AG04450 (cell line): ENCODE measurements at places on chromosomes 1 and 21. TPM values are rescaled to one million over a fixed set of nuclear protein-coding genes. Genes with fewer than 3 reads are reported as not detected.

DNA sequence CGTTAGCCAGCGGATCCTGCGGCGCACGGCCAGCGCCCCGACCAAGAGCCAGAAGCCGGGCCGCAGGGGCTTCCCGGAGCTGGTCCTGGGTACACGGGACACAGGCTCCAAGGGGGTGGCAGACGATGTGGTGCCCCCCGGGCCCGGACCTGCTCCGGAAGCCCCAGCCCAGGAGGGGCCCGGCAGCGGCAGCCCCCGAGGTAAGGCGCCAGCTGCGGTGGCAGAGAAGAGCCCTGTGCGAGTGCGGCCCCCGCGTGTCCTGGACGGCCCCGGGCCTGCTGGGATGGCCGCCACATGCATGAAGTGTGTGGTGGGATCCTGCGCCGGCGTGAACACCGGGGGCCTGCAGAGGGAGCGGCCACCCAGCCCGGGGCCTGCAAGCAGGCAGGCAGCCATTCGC lies 24.2 kb downstream of the PANK4 start:
- no peak for DNase-seq

- DNase-seq = no peak
Observed at GRCh38 chr21:41388259-41388658, 26.4 kb downstream of the MX2 start.

- DNase-seq = no peak
Observed at GRCh38 chr1:17527036-17527914, 12.2 kb upstream of the ARHGEF10L start.

- DNase-seq = no peak
Observed at GRCh38 chr1:119358636-119359035, 9.9 kb upstream of the HAO2 start.

- DNase-seq = no peak
Observed at GRCh38 chr1:6544831-6545230, 9.5 kb downstream of the NOL9 start.

- DNase-seq = no peak
Observed at GRCh38 chr1:67133177-67133576, 1.6 kb downstream of the C1orf141 start.

DNA sequence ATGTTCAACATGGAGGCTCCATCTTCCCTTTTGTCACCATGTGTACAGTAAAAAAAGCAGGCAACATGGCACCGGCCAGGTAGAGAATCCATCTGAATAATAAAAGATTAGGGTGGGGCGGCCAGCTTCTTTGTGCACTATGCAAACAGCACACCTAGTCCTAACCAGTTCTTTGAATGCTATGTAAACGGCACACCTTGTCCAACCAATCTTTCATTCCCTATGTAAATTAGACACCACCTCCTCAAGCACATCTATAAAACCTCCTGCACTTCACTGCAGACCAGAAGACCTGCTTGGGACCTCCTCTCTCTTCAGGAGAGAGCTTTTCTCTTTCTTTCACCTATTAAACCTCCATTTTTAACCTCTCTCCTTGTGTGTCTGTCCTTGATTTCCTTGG lies 28.2 kb downstream of the TFB2M start:
- no peak for DNase-seq

GRCh38 chr1:33686551-33686950 lies 177.3 kb upstream of the HMGB4 start:
- DNase-seq = no peak

GRCh38 chr1:154748405-154748775 lies 121.7 kb downstream of the KCNN3 start:
- DNase-seq = no peak

DNA sequence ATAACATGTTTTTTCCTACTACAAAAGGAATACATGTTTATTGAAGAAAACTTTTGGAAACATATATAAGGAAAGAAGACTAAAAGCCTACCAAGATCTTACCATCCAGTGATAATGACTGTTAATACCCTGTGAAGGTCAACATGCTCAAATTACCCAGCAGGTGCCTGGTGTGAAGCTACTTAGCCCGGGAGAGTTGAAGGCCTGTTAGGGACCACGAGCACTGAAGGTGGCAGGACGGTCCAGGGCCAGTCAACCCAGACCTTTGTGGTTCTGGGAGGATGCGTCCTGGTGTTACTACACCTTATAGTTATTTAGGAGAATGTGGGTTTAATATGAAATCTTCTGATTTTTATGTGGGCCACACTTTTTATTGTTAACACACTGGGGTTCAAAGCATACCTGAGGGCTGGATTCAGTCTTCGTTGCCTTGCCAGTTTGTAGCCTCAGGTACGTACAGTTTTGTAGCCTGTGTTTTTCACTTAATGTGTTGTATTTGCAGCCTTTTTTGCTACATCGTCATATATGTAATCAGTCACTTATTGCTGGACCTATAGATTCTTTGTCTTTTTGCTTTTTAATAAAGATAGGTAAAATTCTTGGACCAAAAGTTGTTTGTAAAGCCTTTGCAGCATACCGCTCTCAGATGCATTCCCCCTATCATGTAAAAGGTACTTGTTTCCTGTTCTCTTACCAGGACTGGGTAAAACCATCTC lies 9.8 kb downstream of the ITSN1 start:
- DNase-seq = no peak

GRCh38 chr1:193609592-193609991 lies 423.2 kb upstream of the B3GALT2 start:
- DNase-seq = no peak

- no peak for DNase-seq
Observed at GRCh38 chr1:37633040-37633937, 1.4 kb downstream of the RSPO1 start.

GRCh38 chr1:14741082-14741481 lies 142.6 kb downstream of the KAZN start:
- DNase-seq = no peak

- no peak for DNase-seq
Observed at GRCh38 chr1:209672705-209673630, 2.2 kb upstream of the G0S2 start.

DNA sequence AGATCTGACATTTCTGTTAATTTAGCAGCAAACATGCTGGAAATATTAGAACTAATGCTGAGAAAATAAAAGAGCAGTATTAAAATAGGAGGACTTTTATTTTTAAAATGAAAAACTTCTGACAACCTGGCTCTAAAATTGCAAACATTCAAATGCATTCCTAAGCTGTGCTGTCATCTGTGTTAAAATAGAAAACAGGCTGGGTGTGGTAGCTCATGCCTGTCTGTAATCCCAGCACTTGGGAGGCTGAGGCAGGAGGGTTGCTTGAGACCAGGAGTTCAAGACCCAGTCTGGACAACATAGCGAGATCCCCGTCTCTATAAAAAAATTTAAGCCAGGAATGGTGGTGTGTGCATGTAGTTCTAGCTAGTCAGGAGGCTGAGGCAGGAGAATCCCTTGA lies 44.6 kb downstream of the MIGA1 start:
- no peak for DNase-seq

DNA sequence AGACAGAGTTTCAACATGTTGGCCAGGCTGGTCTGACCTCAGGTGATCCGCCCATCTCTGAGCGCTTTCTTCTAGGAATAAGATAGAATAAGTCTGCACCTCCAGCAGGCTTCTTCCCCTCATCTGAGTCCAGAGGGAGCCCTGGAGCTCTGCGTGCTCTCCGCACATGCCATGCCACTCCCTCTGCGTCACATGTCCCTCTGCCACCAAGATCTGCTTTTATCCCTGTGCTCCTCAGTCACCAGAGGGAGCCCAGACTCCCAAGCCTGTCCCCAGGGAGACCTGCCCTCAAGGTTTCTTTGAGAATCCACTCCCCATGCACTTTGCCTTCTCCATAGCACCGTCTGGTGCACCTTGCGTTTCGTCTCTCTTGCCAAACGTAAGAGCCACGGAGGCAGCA lies 213.0 kb downstream of the CAMTA1 start:
- no peak for DNase-seq

GRCh38 chr1:35893051-35893879 lies 10.3 kb downstream of the AGO1 start:
- no peak for DNase-seq

DNA sequence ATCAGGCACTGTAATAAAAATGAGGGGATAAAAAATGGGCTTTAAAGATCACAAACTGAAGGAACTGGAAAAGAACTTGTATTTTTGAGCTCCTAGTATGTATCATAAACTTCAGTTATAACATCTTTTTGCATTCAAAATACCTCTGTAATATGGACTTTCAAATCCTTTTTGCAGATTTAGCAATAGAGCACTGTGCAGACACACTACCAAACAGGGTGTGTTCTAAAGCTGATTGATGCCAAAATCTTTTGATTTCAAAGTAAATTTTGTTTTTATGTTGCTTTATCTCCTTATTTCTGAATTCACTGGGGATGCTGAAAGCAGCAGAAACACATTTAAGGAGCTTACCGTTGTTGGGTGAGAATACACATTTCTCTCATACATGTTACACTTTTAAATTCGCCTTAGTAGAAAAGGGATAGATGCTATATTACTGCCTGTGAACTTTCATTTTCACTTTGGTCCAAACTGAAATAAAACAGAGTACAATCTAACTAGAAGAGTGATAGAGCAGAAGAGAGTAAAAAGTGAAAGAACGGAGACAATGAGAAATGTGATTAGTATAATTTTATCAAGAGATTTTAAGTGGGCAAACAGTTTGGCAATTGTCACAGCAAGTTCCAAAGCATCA lies 1126.6 kb downstream of the BRINP3 start:
- DNase-seq = no peak

GRCh38 chr1:155061381-155062150 lies 2.0 kb upstream of the EFNA4 start:
- peak; percentile 55 for DNase-seq

DNA sequence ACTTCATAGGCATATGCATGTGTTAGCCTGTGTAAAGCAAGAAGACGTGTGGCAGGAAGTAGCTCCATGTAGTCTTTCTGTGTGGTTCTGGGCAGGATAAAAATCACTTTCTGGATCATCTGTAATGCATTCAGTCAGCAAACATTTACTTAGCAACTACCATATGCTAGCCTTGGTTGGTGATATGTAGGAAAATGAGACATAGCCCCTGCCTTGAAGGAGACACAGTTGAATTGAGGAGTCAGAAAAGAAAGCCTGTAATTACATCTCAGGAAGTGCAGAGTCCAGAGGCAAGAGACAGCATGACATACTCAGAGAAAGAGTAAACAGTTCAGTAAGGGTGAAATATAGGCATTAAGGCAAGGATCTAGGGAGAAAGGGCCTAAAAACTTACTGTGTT lies 38.5 kb downstream of the DAB1 start:
- DNase-seq = no peak

GRCh38 chr1:93347334-93347899 lies 1.7 kb downstream of the DR1 start:
- DNase-seq = no peak

GRCh38 chr1:117169871-117170596 lies 40.7 kb downstream of the VTCN1 start:
- DNase-seq = no peak

- DNase-seq = no peak
Observed at GRCh38 chr1:225762444-225762843, 15.2 kb upstream of the SRP9 start.

AGPAT3 gene
- 36.1 and 47.2 TPM in 2 replicates for polyA plus RNA-seq

B3GALT5 gene
- polyA plus RNA-seq = 0.05 TPM in 2 replicates

CDC7 gene
- polyA plus RNA-seq = 3.3 and 4.6 TPM in 2 replicates

SPATA45 gene
- not detected in 2 replicates for polyA plus RNA-seq

NR1I3 gene
- polyA plus RNA-seq = not detected in 2 replicates

LRRC38 gene
- polyA plus RNA-seq = not detected in 2 replicates

LRRC71 gene
- polyA plus RNA-seq = not detected in 2 replicates

TMEM61 gene
- polyA plus RNA-seq = not detected in 2 replicates

GJB4 gene
- polyA plus RNA-seq = not detected in 2 replicates

FAM78B gene
- 0.05 TPM in 1 of 2 replicates, not detected in the other for polyA plus RNA-seq

MPZL1 gene
- 144 and 198 TPM in 2 replicates for polyA plus RNA-seq
